A673 (cell line): ENCODE measurements at places on chromosomes 2 and 18. TPM values are rescaled to one million over a fixed set of nuclear protein-coding genes. Genes with fewer than 3 reads are reported as not detected.

The AKAIN1 gene
- total RNA-seq = not detected in 2 replicates

The SPDYA gene
- total RNA-seq = 1.0 and 1.2 TPM in 2 replicates

The SERPINB11 gene
- not detected in 2 replicates for total RNA-seq

The ATP6V1B1 gene
- total RNA-seq = 6.4 and 6.5 TPM in 2 replicates

The EGR4 gene
- 1.9 and 2.0 TPM in 2 replicates for total RNA-seq
